ENCODE measurements at places on chromosomes 7 and 10. TPM values are rescaled to one million over a fixed set of nuclear protein-coding genes. Genes with fewer than 3 reads are reported as not detected.

- DNase-seq: no peak
Measured at GRCh38 chr7:136163340-136163801, 186.2 kb upstream of the MTPN start.

TCF7L2 gene
- total RNA-seq: 0.71 TPM

GRCh38 chr7:156168434-156168833 is 356.2 kb upstream of the SHH start:
- no peak for DNase-seq

TDRD1 gene
- total RNA-seq: 0.76 TPM

- no peak for DNase-seq
Measured at GRCh38 chr7:118938845-118939244, 714.3 kb downstream of the ANKRD7 start.

CD36 gene
- not detected for total RNA-seq

DNA sequence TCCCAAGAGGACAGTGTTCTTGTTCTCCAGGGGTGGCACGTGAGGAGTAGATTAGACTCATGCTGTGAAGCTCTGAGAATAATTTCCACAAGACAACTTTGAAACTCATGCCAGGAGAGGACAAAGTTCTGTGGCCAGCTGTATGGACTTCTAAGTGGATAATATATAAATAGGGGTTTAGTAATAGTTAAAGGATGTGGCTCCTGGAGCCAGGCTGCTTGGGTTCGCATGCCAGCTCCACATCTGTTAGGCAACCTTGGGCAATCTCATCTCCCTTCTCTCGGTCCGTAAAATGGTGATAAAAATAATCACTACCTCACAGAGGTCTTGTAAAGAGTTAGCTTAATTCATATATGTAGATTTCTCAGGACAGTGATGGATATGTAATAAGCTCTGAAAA is 35.8 kb downstream of the ACSL5 start:
- no peak for DNase-seq

DNA sequence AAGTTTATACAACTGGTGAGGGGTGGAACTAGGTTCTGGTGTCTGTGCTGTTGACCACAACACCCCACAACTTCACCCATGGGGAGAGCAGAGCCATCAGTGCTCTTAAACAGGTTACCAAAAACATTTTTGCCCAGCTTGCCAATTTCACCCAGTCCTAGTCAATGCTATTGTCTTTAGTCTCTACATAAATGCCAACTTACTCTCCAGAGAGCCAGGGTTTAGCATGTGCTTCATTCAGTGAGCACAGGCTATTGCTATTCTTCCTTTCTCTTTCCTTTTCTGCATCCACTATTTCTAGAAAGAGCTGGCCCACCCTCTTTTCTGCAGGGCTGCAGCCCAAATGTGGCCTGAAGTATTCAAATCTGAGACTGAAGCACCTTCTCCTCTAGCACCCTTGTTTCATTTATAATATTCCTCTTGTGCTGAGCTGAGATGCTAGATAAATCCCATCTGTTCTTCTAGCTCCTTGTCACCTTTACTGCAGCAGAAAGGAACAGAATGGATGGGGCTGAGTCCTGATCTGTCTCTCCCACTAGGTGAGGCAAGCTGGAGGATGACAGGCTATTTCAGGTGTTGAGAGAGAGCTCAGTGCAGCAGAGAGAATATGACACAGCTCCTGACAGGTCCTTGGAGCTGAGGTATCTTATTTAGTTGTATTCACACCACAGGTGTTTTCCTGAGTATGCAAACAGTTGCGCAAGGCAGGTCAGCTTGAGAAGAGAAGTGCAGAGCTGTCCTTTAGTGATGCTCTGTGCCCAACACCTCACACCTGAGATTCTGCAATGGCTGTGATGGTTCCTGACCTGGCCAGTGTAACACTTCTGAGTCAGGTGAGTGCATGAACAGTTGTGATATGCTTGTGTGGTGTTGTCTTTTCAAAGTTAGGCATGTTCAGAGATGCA is 819.2 kb downstream of the CCSER2 start:
- DNase-seq: no peak

- DNase-seq: peak; percentile 90
Measured at GRCh38 chr7:2521952-2522591, 2.5 kb downstream of the LFNG start.

- peak; percentile 41 for DNase-seq
Measured at GRCh38 chr10:102596506-102596971, 47.7 kb upstream of the TRIM8 start.

- DNase-seq: no peak
Measured at GRCh38 chr7:87146740-87147386, 5.4 kb upstream of the DMTF1 start.

DNA sequence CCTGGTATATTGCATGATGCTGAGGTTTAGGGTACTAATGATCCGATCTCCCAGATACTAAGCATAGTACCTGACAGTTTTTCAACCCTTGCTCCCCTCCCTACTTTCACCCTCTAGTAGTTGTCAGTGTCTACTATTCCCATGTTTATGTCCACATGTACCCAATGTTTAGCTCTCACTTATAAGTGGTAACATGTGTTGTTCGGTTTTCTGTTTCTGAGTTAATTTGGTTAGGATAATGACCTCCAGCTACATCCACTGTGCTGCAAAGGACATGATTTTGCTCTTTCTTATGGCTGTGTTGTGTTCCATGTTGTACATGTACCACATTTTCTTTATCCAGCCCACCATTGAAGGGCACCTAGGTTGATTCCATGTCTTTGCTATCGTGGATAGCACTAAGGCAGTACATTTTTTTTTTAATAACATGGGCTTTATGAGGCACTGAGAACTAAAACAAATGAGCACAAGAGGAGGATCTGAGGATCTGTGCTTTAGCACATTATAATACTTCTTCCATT is 28.1 kb downstream of the ITGB8 start:
- DNase-seq: no peak

ACSM6 gene
- total RNA-seq: not detected

- DNase-seq: no peak
Measured at GRCh38 chr7:124752310-124752709, 13.3 kb downstream of the GPR37 start.

DNA sequence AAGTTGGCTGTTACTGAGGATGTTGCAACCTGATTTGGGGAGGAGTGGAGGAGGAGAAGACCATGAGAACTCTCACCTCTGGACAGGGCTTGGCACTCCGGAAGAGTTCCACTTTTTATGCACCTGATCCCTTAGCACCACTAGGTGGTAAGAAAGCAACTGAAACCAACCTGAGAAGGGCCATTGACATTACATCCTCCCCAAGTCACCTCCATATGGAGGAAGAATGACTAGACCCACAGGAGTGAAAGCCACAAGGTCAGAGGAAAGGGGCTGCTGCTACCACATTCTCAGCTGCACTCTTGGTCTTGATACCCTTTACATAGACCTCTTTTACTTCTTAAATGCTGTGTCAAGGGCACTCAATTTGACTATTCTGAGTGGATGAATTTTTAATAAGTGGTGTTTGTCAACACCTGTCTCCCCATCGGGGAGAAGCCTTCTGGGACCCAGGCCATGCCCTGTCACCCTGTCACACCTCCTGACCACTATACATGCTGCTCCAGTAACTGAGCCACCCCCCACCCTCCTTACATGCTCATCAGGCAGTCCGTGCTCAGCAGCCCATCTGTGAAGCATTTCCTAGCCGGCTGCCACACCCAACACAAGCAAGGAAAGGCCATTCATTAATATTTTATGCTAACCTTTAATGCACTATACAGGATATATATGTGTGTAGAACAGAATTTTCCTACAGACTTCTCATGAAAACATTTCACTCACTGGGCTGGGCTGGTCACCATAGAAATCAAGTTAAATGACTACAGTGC is 362.9 kb downstream of the GFRA1 start:
- no peak for DNase-seq

- DNase-seq: no peak
Measured at GRCh38 chr7:44101303-44101965, 2.7 kb upstream of the AEBP1 start.

GIMAP4 gene
- 140 TPM for total RNA-seq

DNA sequence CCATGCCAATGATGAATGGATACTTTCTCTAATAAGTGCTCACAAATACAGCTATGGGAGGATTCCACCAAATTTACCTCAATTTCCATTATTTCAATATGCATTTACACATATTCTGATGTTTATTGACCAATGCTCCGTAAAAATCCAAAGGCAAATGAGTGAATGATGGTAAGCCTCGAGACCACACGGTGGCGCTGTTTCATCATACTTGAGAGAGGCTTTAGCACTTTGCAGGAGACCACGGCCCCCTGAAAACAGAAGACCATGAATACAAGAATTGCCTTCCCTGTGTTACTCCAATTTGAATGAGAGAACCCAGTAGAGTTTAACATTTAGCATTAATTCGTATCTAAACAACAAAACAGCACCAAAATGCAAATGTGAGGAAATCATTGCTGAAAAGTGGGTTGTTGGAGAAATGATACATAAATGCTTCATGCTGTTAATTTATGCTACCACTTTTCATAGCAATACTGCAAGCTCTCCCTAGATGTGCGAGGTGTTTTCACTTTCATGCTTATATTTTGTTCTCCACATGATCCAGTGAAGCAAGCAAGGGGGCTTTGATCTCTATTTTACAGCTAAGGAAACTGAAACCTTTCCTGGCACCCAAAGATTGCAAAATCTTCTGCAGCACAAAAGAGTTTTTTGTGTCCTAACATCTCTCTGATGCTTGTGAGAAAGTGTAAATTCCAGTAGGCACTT is 35.4 kb downstream of the TRIL start:
- DNase-seq: peak; percentile 71

GRCh38 chr7:46071601-46072000 is 150.5 kb upstream of the IGFBP3 start:
- DNase-seq: no peak

- DNase-seq: no peak
Measured at GRCh38 chr10:5609952-5610616, 56.3 kb downstream of the ASB13 start.

DNA sequence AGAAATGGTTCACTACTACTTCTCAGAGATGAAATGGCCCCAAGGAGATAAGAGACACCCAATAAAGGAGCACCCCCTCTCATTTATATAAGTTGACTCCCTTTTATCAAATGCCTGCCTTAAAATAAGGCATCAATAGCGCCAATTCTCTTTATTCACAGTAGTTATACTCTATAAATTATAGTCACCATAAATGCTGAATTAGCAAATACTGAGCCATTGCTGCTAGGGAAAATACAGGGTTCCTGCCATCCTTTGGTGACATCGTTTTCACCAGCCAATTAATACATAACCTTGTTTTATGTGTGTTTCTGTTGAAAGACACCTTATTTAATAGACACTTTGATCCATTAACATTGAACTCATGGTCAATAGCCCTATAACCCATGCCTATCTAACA is 28.6 kb downstream of the DCLRE1C start:
- no peak for DNase-seq

CYP3A7 gene
- not detected for total RNA-seq

TMEM184A gene
- total RNA-seq: not detected

DNA sequence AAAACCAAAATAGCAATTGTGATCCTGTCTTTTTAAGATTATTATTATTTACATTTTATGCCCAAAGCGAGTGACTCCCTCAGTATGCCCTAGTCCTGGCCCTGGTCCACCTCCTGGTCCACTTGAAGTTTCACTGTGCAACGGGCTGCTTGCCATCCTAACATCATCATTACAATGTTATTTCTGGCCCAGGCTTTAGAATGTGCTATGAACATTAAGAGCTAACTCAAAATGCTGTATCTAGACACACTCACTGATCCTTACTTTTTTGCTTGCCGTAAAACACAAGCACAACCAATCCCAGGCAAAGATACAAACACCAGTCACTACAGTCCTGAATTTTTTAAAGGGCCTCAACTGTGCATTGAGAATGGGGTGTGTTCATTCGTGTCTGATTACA is 38.4 kb downstream of the RHOBTB1 start:
- DNase-seq: no peak

- DNase-seq: peak; percentile 58
Measured at GRCh38 chr7:64183126-64183742, 23.8 kb upstream of the ZNF735 start.

GRCh38 chr7:23925088-23925487 is 215.1 kb downstream of the STK31 start:
- no peak for DNase-seq

FBXL13 gene
- 0.63 TPM for total RNA-seq

GRCh38 chr10:15341502-15342128 is 29.5 kb downstream of the FAM171A1 start:
- DNase-seq: no peak

ELFN1 gene
- 0.12 TPM for total RNA-seq

DNA sequence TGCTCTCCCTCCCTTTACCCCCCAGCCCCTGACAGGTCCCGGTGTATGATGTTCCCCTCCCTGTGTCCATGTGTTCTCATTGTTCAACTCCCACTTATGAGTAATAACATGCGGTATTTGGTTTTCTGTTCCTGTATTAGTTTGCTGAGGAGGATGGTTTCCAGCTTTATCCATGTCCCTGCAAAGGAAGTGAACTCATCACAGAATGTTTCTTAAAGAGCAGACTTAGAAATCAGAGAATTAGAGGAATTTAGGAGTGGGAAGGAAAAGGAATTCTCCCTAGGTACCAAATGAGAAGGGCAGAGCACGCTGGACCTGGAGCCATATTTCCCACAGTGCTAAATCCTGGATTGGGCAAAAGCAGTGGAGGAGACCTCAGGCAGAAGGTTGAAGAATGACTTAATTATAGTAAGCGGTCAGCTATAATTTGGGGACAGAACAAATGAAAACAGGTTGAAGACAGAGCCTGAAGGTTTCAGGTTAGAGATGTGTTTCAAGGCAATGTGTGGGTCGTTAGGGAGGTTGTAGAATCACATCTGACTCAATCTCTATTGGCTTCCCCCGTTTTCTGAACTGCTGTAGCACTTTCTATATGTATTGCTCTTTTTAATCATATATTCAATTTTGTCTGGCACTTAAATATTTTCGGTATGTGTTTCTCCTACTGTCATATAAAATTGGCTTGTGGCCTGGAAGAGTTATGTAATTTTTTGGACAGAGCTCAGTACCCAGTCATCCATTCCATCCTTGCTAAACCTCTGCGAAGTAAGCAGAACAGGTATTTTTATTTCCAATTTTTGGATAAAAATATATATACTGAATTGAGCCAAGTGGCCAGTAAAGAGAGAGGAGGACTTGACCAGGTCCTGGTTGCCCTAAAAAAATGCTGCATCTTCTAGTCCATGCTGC is 210.5 kb upstream of the KLF6 start:
- DNase-seq: no peak

SLIT1 gene
- total RNA-seq: 0.71 TPM

LMBR1 gene
- total RNA-seq: 36.6 TPM

DNA sequence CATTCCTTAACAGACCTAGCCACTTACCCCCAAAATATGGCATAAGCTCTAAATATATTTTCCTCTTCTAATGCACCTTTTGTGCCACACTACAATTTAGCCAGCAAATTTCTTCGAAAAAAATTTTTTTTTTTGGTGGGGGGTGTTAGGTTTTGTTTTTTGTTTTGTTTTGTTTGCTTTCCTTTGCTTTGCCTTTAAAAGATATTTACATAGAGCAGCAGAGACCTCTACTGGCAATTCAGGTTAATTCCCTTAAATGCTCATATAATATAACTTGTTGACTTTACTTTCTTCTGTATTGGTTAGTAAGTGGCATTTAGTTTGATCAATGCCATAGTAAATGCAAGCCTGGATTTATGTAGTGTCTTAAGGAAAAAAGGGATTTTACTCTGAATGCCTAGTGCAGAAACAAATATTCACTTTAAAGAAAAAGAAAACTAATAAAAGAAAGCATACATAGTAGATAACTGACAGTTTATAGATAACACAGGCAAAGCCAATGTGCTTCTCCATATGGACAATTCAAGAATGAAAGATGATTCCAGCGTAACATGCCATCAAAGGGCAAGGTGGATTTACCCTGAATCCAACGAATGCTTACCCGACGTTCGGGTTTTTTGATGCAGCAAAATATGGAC is 1250.6 kb downstream of the GATA3 start:
- no peak for DNase-seq

- peak; percentile 49 for DNase-seq
Measured at GRCh38 chr7:26664735-26665416, 199.5 kb downstream of the SKAP2 start.
